T-helper 1 cell (primary cell): ENCODE measurements at places on chromosomes 6 and 20.

DNA sequence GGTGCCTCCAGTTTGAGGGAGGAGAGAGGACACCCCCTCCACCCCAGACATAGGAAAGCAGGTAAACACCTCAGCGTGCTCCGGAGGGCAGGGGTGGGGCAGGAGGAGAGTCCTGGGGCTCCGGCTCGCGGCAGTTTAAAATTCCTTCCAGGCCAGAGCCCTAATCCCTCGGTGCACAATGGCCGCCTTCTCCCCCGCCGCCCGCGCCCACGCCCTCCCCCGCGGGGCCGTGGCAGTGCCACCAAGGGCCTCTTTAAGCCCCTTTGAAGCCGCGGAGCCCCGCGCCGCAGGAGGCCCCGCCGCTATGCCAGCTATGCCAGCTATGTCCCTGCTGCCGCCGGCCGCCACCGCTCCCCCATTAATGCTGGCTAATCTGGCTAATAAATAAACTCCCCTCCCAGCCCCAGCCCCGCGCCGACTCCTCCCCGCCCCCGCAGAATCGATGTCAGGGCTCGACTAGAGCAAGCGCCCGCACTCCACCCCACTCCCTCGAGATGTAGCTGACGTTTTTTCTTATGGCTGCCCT lies 125.1 kb downstream of the MRPL14 start:
- DNase-seq, result no peak

- no peak for DNase-seq
Observed at GRCh38 chr6:139327038-139327437, 35.2 kb upstream of the TXLNB start.

DNA sequence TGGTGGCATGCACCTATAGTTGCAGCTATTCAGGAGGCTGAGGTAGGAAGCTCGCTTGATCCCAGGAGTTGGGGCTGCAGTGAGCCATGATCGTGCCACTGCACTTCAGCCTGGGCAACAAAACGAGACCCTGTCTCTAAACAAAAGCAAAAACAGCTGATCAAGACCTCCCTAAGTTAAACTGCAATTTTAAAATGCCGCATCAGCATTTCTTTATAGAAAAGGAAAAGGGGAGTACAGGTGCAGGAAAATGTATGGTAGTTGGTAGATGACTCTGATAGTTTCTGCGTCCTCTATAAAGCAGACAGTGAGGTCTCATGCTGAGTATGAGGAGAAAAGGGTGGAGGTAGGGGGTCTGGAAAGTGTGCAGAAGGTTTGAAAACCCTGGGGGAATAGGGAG lies 8.9 kb upstream of the TBCC start:
- no peak for DNase-seq

- DNase-seq, result no peak
Observed at GRCh38 chr6:8029243-8029870, 34.8 kb downstream of the BLOC1S5 start.

DNA sequence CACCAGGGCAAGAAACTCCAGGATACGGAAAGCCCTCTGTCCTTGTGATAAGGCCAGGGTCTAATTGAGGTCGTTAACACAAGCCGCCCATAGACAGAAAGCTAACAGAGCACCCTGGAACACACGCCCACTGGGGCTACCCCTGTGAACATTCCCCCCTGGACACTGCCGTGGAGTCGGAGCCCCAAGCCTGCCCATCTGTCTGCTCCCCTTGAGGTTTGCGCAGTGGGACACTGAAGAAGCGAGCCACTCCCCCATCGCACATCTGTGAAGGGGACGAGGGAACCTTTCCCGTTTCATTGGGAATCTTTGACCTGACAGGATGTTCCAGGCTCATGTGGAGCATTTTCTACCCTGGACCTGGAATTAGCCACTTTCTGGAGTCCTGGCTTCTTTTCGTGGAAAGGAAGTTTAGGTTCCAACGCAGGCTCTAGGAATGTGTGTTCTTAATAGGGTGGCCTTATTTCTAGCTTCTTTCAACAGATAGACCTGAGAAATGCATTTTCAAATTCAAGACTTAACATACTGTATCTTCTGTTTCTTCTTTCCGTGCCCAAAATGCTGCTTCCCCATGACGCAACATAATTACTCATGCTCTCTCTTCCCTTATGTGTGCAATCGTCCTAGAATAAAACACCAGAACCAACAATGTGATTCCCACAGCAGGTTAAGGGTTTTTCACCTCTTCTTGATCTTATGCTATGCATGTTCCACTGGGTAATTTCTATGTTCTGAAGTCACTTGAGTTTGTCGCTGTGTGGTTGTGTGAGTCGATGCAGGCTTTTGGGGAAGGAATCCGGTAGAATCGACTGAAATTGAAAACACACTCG lies 161.1 kb downstream of the ERMARD start:
- DNase-seq, result no peak

DNA sequence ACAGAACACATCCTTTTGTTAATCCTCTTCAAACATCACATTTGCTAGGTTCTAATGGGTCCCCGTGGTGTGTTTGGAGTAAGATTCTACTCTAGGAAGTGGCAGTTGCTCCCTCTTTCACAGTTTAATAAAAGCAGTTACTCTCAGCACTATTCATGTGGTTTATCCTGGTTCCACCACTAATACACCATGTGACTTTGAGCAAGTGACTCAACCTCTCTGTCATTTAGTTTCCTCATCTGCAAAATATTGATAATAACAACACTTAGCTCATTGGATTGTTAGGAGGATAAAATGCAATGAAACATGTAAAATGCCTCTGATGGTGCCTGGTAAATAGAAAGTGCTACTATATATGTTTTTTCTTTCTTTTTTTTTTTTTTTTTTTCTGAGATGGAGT lies 488.0 kb upstream of the NOX3 start:
- DNase-seq, result no peak

GRCh38 chr6:38792356-38792755 lies 77.2 kb downstream of the DNAH8 start:
- no peak for DNase-seq

DNA sequence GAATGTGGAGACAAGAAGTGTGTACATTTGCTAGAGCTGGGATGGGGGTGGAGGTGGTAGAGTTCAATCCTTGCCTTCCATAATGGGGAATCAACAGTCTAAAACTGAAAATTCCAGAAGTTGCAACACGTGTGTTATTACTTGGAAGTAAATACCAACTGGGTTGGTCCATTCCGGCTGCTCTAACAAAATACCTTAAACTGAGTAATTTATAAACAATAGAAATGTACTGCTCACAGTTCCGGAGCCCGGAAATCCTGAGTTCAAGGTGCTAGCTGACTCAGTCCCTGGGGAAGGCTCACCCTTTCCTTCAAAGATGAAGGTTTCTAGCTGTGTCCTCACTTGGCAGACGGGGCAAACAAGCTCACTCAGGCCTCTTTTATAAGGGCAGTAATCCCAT lies 59.0 kb downstream of the RIN2 start:
- no peak for DNase-seq

GRCh38 chr6:43271103-43271815 lies 26.8 kb upstream of the SLC22A7 start:
- DNase-seq, result no peak

DNA sequence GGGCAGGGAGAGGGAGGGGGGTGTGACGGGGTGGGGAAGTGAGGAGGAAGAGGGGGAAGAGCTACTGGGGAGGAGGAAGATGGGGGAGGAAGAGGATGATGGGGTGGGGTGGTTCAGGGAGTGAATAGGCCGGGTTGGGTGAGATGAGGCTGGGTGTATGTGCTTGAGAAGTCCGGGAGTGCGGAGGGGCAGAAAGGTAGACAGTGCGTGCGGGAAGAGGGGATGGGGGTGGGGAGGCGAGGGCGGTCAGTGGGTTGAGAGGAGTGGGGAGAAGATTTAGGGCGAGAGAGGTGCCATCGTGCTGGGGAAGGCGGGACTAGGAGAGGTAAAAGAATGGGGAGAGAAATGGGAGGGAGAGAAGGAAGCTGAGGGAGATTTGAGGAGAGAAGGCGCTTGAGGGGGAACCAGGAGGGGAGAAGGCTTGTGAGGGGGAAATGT lies 30.9 kb upstream of the NOTCH4 start:
- no peak for DNase-seq

GRCh38 chr6:96787846-96788580 lies 49.3 kb downstream of the GPR63 start:
- DNase-seq, result no peak

DNA sequence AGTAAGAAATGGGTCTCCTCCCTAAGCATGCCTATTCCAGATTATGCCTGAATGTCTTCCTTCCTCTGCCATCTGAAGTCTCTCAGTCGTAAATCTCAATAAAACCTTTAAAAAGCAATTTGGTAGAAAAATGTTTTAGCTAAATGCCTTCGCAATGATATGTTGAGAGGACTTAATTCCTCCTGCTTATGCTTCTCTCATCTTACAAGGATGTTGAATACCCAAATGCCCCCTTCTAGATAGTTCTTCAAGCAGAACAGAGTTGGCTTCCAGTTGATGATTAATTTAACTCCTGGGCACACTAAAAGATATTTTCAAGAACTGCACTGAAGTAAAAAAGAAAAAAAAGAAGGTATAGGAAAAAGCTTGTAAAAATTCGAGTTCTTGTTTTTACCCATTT lies 275.0 kb upstream of the SPTLC3 start:
- no peak for DNase-seq

GRCh38 chr6:151512481-151512880 lies 18.7 kb downstream of the CCDC170 start:
- no peak for DNase-seq

GRCh38 chr20:42945234-42945994 lies 244.3 kb downstream of the PTPRT start:
- DNase-seq, result no peak

- no peak for DNase-seq
Observed at GRCh38 chr6:17580518-17581048, 19.5 kb upstream of the FAM8A1 start.

DNA sequence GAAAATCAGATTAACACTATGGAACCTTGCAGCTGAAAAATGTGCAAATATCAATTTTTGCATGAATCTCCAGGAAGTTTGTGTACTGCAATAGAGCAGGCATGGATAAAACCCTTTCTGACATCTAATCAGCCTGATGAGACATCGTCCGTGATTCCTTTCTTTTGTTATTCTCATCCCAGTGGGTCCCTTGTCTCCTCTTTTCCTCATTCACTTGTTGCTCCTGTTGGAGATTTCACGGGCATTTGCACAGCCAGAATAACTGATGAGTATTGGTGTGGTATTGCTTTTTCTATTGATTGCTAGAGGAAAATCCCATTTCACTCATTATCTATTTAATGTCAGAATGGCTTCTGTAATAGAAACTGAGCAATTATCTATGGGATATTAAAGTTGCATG lies 39.9 kb downstream of the SCGN start:
- DNase-seq, result no peak

- no peak for DNase-seq
Observed at GRCh38 chr6:84657025-84657424, 107.4 kb downstream of the TBX18 start.

- DNase-seq, result no peak
Observed at GRCh38 chr6:1613688-1614447, 4.2 kb downstream of the FOXC1 start.

DNA sequence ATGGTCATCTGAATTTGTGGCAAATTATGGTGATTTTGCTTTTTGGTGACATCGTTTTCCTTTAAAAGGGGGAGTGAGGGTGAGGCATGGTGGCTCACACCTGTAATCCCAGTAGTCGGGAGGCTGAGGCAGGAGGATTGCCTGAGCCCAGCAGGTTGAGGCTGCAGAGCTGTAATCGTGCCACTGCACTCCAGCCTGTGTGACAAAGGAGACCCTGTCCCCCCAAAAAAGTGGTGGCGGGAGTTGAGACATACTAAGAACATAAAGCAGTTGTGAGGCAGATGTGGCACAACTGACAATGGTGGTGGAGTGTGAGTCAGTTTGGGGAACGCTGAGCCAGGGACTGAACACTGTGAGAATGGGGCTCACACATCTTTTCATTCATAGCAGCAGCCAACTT lies 45.5 kb downstream of the ADNP start:
- no peak for DNase-seq

DNA sequence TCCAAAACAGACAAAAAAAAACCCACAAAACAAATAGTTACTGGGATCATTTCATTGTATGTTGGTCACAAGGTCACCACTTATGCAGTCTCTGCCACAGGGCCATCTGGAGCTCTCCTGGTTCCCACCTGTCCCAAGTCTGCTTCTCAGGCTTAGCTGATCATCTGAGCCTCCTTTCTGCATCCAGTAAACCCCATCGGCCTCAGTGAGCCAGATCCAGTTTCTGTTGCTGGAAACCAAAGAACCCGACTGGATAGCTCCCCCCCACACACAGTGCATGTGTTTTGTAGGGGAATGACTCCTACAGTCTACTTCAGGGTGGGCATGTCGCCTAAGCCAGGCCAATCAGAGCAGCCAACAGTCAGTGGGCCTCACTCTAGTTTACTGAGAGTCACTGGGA lies 233.3 kb downstream of the PREX1 start:
- no peak for DNase-seq

GRCh38 chr6:14117158-14118090 lies at the start of gene CD83:
CD83 (plus strand) TSS chr6:14117772; CDS start chr6:14117812, 40 bp downstream.
- DNase-seq, result peak; percentile 76

DNA sequence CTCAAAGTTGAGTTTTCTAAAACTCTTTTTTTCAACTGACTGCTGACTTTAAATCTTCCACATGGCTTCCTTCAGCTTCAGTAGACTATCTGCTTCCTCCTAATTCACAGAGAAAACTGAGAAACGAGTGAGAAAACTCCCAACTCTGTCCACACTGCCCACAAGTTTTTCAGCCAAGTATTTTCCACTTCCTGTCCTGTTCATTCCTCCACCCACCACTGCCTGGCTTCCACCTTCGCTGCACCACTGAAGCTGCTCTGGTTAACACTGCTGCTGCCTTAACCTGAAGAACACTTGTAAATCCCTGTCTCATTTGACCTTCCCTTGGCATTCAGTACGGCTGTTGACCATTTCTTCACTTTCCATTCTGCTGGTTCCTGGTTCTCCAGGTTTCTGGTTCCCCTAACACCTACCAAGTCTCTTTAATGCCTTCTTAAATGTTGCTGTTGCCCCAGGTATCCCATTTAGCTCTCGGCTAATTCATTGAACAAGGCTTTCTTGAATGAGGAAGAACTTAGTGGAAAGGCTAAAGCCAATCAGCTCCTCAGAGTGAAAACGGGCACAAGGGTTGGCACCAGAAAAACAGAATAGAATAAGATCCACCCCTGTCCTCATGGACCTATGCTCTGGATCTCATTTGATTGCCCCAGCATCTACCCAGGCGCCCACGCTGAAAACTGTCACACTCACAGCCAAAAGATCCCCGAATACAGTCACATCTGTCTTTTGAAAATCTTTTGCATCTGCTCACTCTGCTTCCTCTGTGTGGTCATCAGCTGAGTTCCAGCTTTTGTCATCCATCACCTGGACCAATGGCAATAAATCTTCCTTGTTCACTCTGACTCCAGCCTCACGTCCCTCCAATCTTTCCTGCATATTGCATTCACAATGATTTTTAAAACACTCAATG lies 104.4 kb upstream of the TAB2 start:
- DNase-seq, result peak; percentile 56

GRCh38 chr20:51463998-51464397 lies 78.5 kb downstream of the NFATC2 start:
- no peak for DNase-seq

DNA sequence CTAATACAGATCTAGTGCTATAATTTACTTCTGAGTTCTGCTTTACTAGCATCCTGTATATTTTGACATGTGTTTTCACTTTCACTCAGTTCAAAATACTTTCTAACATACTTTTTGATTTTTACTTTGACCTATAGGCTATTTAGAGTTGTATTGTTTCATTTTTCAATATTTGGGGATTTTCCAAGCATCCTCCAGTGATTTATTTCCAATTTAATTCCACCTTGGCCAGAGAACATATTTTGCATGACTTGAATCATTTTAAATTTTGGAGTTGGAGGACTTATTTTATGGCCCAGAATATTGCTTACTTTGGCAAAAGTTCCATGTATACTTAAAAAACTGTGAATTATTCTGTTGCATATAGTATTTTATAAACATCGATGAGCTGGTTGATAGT lies 1215.6 kb upstream of the MAP3K7 start:
- no peak for DNase-seq

- no peak for DNase-seq
Observed at GRCh38 chr6:79170431-79170830, 64.1 kb downstream of the HMGN3 start.
